NCI-H1694 (cell line): ENCODE measurements at places on chromosomes 12 and 14.

- DNase-seq: no peak
Measured at GRCh38 chr14:93234798-93235197, 27.7 kb downstream of the UBR7 start.

GRCh38 chr12:106096376-106096775, 42.4 kb downstream of the NUAK1 start:
- DNase-seq: no peak

GRCh38 chr12:53596920-53597363, 29.2 kb downstream of the ATF7 start:
- DNase-seq: no peak

- no peak for DNase-seq
Measured at GRCh38 chr12:46786774-46787173, 39.0 kb downstream of the SLC38A4 start.

- DNase-seq: no peak
Measured at GRCh38 chr14:101838476-101838875, 77.0 kb downstream of the PPP2R5C start.
